ENCODE measurements at places on chromosomes 12 and 14. TPM values are rescaled to one million over a fixed set of nuclear protein-coding genes. Genes with fewer than 3 reads are reported as not detected.

Gene CDCA3
- total RNA-seq, result 59.0 TPM

DNA sequence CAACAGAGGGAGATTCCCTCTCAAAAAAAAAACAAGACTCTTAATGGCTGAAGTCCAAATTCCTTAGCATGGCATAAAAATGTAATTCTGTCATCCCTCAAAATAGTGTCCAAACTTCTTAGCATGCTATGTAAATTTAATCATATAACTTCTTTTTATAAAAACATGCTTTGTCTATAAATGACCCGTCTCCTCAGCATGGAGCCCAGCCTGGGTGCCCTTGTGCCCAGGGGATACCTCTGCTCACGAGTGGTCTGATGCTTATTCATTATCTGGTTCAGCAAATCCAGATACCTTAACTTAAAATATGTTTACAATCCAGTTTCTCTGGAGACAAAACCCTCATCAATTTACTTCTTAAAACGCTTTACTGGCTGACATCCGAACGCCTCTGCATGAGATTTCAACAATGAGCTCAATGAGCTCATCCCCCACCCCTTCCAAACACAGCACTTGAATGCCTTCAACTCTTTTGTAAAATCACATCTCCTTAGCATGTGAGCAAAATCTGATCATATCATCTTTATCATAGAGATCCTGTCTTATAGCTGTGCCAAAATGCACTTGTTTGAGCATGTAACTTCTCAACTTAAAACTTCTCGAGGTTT is 15.7 kb downstream of the RTL1 start:
- no peak for DNase-seq

Gene IL26
- not detected for total RNA-seq

DNA sequence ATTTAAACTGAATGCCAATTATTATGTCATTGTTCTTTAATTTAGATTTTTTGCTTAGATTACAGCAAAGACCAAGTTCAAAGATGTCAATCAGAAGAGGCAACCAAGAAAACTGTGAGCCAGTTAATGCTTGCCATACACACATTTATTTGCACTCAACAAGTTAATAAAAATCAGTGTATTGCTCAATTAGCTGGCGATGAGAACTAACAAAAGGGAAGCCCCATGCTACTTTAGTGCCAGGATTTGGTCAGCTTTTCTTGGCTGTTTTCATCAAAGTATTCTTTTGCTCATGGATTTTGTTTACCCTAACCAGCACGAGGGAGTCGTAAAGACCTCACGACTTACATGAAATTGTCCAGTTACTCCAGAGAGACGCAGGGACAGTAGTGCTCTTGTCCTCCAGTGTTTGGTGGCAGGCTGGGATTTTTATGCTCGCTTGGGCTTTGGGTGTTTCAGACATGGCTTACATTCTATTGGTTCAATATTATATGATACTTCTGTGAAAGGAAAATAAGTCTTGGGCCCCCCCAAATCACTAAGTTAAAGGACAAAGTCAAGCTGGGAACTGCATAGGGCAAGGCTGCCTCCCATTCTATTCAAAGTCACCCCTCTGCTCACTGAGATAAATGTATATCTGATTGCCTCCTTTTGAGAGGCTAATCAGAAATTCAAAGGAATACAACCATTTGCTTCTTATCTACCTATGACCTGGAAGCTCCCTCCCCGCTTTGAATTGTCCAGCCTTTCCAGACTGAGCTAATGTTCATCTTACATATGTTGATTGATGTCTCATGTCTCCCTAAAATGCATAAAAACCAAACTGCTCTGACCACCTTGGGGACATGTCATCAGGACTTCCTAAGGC is 7.4 kb upstream of the B4GALNT1 start:
- no peak for DNase-seq

- no peak for DNase-seq
Measured at GRCh38 chr12:1603269-1603993, 9.1 kb upstream of the FBXL14 start.

GRCh38 chr14:54002653-54003052 is 46.0 kb upstream of the BMP4 start:
- DNase-seq, result no peak

GRCh38 chr12:12925388-12925787 is 26.6 kb downstream of the GPRC5D start:
- DNase-seq, result no peak

GRCh38 chr14:51921026-51921425 is 60.6 kb downstream of the GNG2 start:
- no peak for DNase-seq

GRCh38 chr12:32139064-32139421 is 32.4 kb downstream of the BICD1 start:
- DNase-seq, result no peak

DNA sequence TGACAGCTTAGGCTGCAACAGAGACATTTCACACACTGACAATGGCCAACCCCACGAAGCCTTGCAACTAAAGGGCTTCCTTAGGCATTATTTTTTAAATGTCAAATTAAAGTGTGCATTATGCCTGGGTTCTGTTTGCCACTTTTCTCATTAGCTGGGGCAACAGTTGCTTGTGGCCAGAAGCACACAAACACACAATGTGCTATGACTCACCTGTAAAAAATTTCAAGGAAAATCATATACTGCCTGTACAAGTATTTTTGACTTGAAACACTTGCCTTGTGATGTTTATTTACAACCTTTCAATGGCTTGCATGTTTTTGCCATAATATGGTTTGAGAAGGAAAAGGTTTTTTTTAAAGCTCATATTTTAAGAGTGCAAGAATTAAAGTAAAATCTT is 1.9 kb downstream of the NTN4 start:
- DNase-seq, result no peak

DNA sequence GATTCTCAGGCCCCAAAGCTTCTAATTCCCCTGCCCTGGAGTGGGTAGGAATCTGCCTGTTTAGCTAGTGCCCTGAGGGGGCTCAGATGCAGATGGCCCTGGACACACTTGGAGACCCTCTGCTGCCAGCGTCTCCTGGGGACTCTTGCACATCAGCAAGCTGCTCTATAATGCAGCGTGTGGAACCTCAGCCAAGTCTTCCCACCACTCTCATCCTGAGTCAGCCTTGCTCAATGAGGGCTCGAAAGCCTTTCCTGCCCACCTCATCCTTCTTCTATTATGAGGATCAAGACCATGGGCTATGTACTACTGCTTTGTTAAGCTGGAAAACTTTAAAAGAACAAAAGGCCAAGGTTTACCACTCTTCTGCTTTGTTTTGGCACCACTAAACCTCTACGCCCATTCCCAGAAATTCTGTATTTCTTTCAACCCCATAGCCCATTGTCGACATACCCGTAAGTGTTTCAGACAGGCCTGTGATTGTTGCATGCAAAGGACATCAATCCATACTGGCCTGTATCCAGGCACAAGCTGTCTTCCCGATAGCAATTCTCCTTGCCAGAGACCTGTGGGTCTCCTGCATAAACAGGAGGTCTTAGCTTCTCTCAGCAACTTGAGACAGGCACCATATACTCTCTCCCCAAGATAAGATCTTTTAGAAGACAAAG is 246.9 kb downstream of the DPF3 start:
- DNase-seq, result no peak

DNA sequence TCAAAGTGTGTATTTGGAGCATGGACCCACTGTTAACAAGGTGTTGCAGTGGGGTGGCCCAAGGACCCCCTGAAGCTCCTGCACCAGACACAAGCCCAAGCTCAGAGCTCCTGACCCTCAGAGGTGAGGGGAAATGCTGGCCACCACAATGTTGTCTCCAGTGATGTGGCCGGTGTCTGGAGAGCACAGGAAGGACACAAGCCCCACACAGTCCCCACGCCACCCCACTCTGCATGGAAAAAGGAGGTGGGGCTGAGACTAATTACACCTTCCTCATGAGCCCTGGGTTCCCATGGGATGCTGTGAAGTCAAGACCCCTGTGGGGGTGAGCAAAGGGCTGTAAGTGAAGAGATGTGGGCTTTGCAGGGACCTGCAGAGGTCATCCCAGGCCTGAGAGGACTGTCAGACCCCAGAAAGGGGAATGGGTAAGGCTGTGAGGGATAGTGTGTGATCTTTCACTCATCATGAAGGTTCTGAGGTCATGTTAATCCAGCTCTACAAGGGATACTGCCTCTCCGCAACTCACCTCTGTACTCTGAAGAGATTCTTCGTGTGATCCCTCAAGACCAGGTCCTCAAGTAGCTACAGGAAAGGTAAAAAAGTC is 136.3 kb upstream of the DHRS4 start:
- DNase-seq, result no peak

DNA sequence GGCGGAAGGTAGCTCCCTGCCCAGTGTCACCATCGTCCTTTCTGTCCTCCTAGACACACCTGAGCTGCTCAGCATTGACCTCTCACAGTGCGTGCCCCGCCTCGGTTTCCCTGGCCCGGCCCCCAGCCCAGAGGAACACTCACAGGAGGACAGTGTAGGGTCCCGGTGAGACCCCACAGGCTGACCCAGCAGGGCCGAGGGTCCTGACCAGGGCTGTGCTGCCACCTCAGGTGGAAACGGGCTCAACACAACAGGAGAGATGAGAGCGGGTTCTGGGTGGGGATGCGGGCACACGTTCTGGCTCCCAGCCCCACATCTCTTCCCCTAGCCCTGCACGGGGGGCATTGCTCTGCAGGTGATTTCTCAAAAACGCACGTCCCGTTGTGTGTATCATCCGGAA is 98.1 kb downstream of the PIWIL1 start:
- no peak for DNase-seq

DNA sequence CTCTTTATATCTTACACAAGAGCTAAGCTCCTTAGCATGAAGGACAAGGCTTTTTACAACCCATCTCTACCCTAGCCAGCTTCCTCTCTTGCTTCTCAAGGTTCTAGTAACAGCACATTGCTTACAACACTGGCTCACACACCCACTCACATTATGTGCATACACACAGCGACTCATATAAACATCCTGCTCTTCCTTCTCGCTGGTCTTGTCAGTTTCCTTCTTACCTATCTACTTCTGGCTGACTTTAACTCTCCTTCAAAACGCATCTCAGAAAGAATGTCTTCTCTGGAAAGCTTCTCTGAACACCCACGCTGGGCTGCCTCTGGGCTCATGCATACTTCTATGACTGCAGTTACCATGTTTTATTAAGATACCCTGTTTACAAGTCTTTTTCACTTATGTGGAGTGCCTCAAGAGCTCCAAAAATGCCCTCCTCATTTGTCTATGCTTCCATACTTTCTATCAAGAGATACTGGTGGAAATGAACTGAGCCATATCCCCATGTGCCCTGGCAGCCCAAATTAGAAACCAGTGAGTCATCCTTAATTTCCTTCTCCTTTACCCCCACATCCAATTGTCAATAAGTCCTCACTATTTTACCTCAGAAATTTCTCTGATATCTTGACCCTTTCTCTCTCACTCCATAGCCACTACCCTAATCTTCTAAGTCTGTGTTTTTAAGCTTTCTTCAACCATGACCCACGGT is 126.9 kb upstream of the KRAS start:
- DNase-seq, result no peak

Gene CMTM5
- total RNA-seq, result not detected

GRCh38 chr14:58574623-58575022 is 63.1 kb upstream of the DACT1 start:
- no peak for DNase-seq

- DNase-seq, result no peak
Measured at GRCh38 chr14:60183741-60184140, 18.5 kb upstream of the DHRS7 start.

DNA sequence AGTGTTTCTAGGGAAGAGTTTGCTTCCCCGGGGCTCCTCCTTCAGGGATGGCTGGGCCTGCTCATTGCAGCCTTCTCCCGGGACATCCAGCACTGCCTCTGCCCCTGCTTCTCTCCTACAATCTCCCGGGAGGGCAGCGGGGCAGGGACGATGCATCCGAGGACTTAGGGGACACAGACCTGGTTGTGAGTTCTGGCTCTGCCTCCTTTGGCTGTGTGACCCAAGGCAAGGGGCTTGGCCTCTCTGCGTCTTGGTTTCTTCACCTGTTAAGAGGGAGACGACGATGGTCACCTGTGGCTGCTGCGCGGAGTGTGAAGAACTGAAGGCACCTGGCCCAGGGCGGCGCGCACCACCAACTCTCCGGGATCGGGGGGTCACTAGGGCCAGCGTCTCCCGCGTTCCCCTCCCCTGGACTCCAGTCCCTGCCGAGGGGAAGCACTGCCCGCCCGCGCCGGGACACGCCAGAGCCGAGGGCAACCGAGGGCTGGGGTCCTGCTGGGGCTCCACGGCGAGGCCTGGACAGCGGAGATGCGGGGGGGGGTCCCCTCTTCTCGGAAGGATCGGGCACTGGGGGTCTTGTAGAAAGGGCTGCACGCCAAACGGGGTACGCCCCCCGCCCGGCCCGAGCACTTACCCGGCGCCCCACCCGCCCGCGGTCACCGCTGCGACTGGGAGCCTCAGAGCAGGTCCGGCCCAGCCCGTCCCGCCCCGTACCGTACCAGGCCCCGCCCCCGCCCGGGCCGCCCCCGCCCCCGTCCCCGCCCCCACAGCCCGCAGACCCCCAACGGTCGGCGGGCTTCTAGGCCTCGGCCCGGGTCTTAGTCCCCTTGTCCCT is at the start of gene HVCN1:
HVCN1 (minus strand) TSS at position 670 of the 835 bp plus-strand sequence. CDS start 5,870 bp downstream, outside the sequence.
- DNase-seq, result no peak

DNA sequence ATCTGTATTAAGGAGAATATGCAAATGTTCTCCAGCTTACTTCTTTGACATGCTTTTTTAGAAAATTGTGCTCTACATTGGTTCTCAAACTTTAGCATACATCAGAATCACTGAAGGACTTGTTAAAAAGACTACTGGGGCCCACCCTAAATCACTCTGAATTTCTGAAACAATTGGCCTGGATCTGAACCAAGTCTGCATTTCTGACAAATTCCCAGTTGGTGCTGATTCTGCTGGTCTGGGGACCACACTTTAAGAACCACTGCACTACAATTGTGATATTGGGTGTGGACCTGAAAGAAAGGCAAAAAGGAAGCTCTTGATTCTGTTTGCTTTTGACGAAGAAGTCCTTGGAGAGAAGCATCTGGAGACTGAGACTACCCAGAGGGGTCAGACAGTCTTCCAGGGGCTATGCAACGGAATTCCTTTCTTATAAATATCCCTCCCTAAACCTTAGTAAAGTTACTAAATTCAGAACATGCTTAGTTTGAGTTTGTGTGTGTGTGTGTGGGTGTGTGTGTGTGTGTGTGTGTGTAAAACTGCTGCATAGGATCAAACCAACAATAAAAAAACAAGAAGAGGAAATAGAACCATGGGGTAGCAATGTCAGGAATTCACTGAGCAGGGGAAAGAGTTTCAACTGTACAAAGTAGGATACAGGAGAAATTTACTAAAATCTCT is 36.8 kb downstream of the EAPP start:
- DNase-seq, result no peak

DNA sequence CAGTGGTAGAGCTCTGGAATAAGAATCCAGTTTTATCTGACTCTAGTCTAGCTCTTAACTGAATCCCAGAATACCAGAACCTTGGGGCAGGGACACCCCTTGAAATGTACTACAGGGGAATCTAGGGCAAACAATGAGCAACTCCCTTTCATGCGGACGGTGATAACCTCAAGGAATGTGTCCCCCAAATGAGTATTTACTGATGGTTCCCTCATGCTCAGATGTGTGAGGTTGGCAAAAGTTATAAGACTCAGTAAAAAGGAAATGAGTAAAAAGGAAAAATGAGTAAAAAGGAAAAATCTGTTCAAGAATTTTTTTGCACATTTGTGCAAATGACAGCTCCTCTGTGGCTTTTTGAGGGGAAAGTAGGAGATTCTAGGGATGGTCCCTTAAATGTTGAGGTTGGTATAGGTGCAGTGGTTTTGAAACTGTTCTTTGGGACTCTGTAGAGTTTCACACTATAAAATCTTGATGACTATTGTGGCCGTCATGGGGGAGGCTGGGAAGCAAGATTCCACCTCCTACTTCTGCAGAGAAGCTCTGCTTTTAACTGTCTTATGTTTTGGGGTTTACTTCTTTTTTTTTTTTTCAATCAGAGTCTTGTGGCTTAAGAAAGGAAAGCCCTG is 58.6 kb downstream of the NRXN3 start:
- no peak for DNase-seq

Gene SAMD15
- 1.4 TPM for total RNA-seq

GRCh38 chr12:17459214-17459613 is 630.8 kb downstream of the RERGL start:
- no peak for DNase-seq
